ENCODE measurements at places on chromosomes 3 and 15. TPM values are rescaled to one million over a fixed set of nuclear protein-coding genes. Genes with fewer than 3 reads are reported as not detected.

SPINK8 gene
- total RNA-seq = not detected

SHF gene
- 12.0 TPM for total RNA-seq

- DNase-seq = no peak
Measured at GRCh38 chr3:25903371-25904129, 113.7 kb downstream of the OXSM start.

APOD gene
- 9.6 TPM for total RNA-seq

- no peak for DNase-seq
Measured at GRCh38 chr3:74403307-74403706, 211.2 kb downstream of the CNTN3 start.

GRCh38 chr15:95131131-95131556 is 899.8 kb downstream of the MCTP2 start:
- no peak for DNase-seq

DNA sequence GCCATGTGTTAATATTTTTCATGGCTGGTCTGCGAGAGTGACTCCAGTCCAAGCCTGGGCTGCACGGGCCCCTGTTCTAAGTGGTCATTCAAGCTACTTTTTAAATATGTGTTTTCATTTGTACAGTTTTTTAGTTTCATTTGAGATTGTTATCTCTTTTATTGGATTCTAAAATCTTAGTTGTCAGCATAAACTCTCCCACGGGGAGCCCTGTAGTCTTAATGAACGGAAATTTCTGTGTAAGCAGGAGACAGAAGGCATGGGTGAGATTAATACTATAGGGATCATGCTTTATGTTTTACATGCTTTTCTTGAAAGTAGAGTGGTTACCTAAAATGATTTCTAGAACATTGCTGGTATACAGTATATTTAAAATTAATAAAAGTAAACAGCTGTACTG is 373.1 kb upstream of the SLCO3A1 start:
- no peak for DNase-seq

DNA sequence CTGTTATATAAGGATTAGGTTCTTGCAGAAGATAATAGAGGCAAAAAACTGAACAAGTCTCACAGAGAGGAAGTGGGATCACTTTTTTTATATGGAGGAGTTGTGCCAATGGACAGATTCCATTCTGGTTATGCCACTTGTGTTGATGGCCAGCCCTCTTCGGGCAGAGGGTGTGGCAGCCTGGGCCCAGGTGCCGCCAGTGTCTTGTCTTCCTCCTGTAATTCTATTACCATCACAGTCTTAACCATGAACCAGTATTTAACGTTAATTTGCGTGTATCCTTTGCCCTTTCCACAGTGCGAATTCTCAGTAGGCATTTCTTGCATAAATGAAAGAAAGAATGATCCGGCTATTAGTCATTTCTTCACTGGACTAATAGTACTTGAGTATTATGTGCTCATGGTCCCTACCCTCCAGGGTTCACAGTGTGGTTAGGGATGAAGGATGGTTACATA is 7.0 kb upstream of the USP4 start:
- no peak for DNase-seq

DAG1 gene
- total RNA-seq = 63.7 TPM

GRCh38 chr3:43906849-43907507 is 216.2 kb downstream of the ABHD5 start:
- DNase-seq = no peak

SLC2A2 gene
- 123 TPM for total RNA-seq

Measured in hepatocyte (in vitro differentiated cells).